ENCODE measurements at places on chromosomes 1 and 21. TPM values are rescaled to one million over a fixed set of nuclear protein-coding genes. Genes with fewer than 3 reads are reported as not detected.
A peak's percentile ranks its signal among the peaks of the same experiment; 100 is the strongest.

DNA sequence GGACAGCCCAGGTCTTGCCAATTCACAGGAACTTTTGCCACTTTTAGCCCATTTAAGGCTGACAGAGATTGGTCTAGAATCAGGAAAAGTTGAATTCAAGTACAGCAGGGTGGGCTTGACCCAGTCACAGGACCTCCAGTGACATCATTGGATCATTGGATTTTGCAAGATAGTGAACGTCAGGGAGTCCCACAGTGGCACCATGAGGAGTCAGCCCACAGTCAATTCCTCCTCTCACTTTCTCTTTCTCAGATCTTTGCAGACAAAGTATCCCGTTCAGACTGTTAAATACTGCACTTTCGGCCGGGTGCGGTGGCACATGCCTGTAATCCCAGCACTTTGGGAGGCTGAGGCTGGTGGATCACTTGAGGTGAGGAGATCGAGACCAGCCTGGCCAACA lies 57.9 kb upstream of the TLR5 start:
- DNase-seq, result no peak

- DNase-seq, result no peak
These were observed 59.3 kb downstream of the MDM4 start for GRCh38 chr1:204575221-204576190.

- DNase-seq, result no peak
These were observed 8.0 kb upstream of the DCAF6 start for GRCh38 chr1:167928457-167928852.

DNA sequence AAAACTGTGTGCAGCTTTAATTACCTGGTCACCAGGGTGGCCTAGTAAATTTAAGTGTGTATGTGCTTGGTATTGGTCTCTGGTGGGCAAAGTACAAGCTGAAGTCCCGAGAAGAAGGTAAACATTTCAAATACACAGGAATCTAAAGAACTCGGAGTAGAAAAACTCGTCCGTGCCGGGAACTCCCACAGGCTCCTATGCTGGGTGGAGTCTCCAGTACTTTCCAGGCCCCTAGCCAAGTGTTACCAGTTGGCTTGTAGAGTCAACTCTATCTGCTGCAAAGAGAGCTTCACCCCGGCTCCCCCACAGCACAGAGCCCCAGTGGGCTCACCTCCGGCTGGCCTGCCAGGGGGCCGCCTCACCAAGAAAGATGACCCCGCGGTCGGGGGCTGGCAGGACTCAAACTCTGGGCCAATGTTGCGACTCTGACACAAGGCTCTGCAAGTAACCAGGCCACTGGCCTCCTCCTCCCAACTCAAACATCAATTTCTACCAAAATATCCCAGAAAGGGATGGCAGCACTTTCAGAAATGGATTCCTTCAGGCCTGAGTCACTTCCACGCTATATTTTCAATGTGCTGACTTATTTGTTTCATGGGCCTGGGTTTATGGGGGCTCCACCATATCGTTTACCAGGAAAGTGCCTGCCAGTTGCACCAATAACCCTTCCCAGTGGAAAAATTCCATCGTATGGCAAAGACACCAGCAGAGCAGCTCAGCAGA lies 73.9 kb downstream of the SLC66A1 start:
- no peak for DNase-seq

GRCh38 chr1:209207126-209207700 lies 376.3 kb upstream of the CAMK1G start:
- DNase-seq, result no peak

The HRNR gene
- not detected for total RNA-seq

The SLC1A7 gene
- total RNA-seq, result not detected

The IGSF9 gene
- not detected for total RNA-seq

The HCN3 gene
- total RNA-seq, result 3.3 TPM

- no peak for DNase-seq
These were observed 12.1 kb downstream of the FOXO6 start for GRCh38 chr1:41373373-41373772.

DNA sequence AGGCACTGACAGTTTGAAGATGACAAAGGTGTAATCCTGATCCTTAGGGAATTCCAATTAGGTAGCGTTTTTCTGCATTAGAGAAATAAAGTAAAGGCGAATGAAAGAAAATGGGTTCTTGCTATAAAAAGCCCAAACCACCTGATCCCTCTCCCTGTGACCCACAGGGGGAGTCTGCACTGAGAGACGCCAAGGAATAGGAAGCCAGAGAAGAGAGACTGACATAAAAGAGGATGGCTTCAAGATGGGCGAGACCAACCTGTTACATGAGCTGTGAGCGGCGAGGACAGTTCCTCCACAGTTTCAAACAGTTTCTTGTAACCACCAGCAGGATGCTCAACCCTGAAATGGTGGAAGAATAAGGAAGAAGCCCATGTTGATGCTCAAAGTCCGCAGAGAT lies 1.4 kb downstream of the RPE65 start:
- DNase-seq, result no peak

The LEMD1 gene
- total RNA-seq, result 0.72 TPM

- no peak for DNase-seq
These were observed 451 bp downstream of the ADAMTSL4 start for GRCh38 chr1:150549496-150550221.

The MTARC1 gene
- 1.6 TPM for total RNA-seq

- DNase-seq, result no peak
These were observed 25.9 kb upstream of the RCAN1 start for GRCh38 chr21:34640858-34641257.

The HPDL gene
- total RNA-seq, result not detected

- no peak for DNase-seq
These were observed 137.8 kb downstream of the KCNK2 start for GRCh38 chr1:215220346-215220745.

The OR2T35 gene
- total RNA-seq, result not detected

- no peak for DNase-seq
These were observed 452.9 kb upstream of the BEND5 start for GRCh38 chr1:49229555-49229954.

DNA sequence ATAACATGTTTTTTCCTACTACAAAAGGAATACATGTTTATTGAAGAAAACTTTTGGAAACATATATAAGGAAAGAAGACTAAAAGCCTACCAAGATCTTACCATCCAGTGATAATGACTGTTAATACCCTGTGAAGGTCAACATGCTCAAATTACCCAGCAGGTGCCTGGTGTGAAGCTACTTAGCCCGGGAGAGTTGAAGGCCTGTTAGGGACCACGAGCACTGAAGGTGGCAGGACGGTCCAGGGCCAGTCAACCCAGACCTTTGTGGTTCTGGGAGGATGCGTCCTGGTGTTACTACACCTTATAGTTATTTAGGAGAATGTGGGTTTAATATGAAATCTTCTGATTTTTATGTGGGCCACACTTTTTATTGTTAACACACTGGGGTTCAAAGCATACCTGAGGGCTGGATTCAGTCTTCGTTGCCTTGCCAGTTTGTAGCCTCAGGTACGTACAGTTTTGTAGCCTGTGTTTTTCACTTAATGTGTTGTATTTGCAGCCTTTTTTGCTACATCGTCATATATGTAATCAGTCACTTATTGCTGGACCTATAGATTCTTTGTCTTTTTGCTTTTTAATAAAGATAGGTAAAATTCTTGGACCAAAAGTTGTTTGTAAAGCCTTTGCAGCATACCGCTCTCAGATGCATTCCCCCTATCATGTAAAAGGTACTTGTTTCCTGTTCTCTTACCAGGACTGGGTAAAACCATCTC lies 9.8 kb downstream of the ITSN1 start:
- no peak for DNase-seq

The NCAM2 gene
- total RNA-seq, result 5.2 TPM

GRCh38 chr1:153774026-153774595 lies 1.1 kb upstream of the SLC27A3 start:
- DNase-seq, result no peak

The OR2L8 gene
- not detected for total RNA-seq

DNA sequence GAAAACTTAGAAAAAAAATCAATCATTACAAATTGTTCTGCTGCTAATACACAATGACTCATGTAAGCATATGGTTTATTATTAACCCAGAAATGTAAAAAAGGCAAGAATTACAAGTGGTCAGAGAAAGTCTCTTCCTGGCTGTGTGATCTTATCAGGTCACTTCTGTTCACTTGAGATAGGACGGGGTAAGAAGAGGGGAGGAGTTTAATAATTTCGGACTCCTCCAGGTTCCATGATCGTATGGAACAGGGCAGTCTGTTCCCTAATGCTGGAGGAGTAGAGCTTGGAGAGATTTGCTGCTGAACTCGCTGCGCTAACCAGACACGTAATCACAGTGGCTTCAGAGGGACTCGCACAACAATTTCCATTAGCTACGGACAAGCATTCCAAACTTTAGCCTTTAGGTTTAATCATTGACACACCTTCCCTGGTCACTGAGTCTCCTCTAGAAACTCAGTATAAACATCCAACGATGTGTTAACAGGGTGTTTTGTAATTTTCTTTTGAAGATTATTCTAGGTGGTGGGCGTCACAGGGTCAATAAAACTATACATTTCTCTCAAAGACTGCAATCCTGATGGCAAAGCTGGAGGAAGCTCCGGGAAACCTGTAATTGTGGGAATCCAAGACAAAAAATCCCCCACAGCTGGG lies 1.3 kb downstream of the CRYZ start:
- DNase-seq, result no peak

The PCP4 gene
- total RNA-seq, result 0.43 TPM

GRCh38 chr1:190453550-190453949 lies 24.1 kb downstream of the BRINP3 start:
- DNase-seq, result peak; percentile 9

DNA sequence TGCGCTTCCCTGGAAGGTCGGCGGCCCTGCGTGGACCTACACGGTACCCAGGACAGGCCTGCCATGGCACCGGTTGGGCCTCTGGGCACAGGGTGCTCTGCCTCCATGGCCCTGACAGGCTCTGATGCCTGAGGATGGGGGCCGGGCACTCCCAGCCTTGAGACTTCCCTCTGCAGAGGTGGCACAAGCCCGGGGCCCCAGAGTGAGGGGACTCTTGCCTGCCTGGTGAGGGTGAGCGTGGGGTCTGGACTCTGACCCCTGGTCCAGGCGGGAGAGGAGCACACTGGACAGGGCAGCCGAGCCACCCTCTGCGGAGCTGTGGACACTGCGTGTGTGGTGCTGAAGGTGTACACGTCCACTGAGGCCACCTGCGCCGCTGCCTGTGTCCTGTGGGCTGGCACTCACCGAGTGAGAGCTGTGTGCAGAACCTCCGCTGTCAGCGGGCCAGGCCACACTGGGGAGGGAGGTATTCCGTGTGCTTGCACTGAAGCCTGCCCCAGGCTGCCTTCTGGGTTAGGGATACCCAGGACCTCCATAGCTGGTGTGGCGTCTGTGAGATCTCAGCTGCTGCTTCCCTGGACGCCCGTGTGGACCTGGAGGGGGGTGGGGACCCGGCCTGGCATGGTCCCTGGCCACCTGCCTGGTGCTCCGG lies 10.4 kb downstream of the SKI start:
- DNase-seq, result no peak

The STUM gene
- total RNA-seq, result 0.32 TPM

- DNase-seq, result no peak
These were observed 59.1 kb downstream of the PLXNA2 start for GRCh38 chr1:208184966-208185654.

GRCh38 chr1:10948463-10948775 lies 64.0 kb upstream of the TARDBP start:
- DNase-seq, result no peak

DNA sequence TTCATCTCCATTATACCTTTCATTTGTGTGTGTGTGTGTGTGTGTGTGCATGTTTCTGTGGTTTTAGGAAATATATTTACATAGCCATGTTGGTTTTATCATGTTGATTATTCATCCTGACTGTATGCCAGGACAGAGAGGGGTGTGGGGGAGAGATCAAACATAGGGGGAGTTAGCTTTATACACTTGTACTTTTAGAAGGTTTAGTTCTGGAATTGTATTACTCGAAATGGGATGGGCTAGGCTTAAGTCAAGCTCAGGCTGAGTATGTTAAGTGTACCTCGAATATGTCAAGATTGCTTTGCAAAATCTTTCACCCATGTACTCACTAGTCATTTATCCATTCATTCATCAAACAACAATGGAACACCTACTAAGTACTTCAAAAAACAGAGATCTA lies 123.3 kb downstream of the HMCN1 start:
- DNase-seq, result no peak

DNA sequence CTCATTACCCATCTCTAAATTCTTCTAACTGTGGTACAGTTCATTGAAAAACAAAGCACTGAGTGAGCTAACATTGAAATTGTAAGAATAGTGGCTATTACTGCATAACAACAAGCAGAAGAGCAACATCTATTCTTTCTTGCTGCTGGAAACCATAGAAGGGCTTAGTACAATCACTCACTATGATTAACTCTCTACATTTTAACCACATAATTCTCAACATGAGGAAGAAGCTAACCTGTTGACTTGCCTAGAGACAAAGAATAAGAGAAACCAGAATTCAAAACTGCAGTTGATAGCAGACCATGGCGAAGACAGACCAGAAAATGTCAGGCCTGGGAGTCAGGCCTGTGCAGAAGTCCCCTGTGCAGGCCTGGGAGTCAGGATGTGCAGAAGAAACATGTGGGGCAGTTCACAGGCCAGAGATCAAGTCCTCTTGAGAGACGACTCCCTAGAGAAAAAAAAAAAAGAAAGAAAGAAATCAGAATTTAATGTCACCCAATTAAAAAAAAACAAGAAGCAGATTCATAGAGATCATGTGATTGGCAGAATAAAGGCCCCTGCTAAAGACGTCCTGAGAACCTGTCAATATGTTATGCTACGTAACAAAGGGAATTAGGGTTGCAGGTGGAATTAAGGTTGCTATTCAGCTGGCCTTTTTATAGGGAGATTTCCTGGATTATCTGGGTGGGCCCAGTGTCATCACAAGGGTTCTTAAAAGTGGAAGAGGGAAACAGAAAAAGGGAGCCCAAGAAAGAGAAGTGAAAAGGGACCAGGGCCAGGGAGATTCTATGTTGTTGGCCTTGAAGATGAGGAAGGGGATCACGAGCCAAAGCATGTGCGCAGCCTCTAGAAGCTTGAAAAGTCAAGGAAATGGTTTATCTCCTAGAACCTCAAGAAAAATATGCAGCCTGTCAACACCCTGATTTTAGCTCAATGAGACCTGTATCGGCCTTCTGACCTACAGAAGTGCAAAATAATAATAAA lies 94.9 kb downstream of the MRPL39 start:
- no peak for DNase-seq

The ADAMTS4 gene
- total RNA-seq, result not detected

DNA sequence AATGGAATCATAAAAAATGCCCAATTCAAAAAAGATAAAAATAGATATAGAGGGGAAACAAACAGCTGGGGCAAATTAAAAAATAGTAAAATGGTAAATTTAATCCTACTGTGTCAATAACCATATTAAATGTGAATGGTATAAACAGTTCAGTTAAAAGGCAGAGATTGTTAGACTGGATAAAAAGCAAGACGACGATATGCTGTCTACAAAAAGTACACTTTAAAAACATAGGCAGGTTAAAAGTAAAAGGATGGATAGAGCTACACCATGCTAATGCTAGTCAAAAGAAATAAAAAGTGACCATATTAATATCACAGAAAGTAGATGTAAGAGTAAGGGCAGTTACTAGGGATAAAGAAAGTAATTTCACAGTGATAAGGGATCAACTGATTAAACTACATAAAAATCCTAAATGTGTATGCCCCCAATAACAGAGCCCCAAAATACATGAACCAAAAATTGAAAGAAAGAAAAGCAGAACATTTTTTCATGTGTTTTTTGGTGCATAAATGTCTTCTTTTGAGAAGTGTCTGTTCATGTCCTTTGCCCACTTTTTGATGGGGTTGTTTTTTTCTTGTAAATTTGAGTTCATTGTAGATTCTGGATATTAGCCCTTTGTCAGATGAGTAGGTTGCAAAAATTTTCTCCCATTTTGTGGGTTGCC lies 27.4 kb downstream of the MORN1 start:
- no peak for DNase-seq

- no peak for DNase-seq
These were observed 15.3 kb downstream of the CFAP74 start for GRCh38 chr1:1988061-1988945.

GRCh38 chr21:43343992-43344886 lies 82.7 kb downstream of the SIK1 start:
- no peak for DNase-seq
